ENCODE measurements at places on chromosomes 16 and 17.

- DNase-seq = no peak
These were observed 95.1 kb upstream of the CDH5 start for GRCh38 chr16:66271074-66272060.

DNA sequence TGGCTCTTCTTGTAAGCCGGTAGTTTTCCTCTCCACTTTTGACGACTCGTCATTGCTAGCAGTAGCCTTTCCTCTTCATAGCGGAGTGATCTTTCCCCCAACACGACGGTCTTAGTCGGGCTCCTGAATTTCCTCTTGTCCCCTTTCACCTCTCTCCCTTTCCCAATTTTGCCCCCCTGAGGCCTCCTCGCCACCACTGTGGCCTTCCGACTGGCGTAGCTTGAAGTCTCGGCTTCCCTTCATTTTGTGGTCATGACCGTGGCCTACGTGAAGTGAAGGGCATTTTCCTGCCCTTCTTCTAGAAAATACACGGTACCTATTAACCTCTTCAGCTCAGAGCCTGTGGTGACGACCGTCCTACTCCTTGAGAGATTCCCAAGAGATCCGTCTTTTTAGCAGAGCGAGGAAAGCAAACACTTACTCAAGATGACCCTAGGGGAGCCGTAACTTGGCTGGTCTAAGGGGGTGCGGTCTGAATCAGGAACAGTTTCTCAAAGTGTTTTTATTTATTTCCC lies 787 bp downstream of the PRKAR1A start:
- DNase-seq = no peak

- no peak for DNase-seq
These were observed 47.7 kb downstream of the CMIP start for GRCh38 chr16:81492311-81492761.

- DNase-seq = no peak
These were observed 173.8 kb upstream of the CCL2 start for GRCh38 chr17:34081269-34081668.
